ENCODE measurements at places on chromosomes 16 and 17.
A peak's percentile ranks its signal among the peaks of the same experiment; 100 is the strongest.

GRCh38 chr16:47895146-47895545 is 260.6 kb downstream of the ABCC12 start:
- DNase-seq, result no peak

DNA sequence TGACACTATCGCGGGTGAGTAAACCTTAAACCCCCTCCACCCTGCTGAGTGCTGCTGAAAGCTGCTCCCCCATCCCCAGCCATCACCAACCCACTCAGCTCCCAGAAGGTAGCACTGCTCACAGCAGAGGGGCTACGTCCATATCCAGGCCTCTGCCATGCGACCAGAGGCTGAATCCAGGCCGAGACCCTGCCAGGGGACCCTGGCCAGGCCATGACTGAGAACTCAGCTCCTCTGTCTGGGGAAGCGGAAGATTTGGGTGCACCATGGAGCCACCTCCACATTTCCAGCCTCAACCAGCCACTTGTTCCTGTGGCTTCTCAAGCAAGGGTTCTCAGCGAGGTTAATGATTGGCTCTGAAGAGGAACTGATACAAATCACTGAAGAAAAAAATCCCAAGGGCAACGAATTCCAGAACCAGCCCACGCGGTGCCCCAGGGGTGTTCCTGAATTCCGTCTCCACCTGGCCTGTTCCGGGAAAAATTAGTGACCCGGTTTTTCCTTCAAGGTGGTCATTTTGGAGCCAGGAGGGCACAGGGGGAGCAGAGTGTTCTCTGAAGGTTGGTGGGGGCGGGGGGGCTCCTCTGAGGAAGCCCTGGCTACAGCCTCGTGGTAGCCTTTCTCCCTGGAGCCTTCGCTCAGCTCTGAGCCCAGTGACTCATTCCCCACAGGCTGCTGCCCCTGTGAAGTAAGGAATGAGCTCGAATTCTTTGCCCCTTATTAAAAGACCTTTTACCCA is 9.3 kb upstream of the SLC16A5 start:
- DNase-seq, result no peak

GRCh38 chr16:72473631-72474030 is 301.7 kb upstream of the PMFBP1 start:
- no peak for DNase-seq

DNA sequence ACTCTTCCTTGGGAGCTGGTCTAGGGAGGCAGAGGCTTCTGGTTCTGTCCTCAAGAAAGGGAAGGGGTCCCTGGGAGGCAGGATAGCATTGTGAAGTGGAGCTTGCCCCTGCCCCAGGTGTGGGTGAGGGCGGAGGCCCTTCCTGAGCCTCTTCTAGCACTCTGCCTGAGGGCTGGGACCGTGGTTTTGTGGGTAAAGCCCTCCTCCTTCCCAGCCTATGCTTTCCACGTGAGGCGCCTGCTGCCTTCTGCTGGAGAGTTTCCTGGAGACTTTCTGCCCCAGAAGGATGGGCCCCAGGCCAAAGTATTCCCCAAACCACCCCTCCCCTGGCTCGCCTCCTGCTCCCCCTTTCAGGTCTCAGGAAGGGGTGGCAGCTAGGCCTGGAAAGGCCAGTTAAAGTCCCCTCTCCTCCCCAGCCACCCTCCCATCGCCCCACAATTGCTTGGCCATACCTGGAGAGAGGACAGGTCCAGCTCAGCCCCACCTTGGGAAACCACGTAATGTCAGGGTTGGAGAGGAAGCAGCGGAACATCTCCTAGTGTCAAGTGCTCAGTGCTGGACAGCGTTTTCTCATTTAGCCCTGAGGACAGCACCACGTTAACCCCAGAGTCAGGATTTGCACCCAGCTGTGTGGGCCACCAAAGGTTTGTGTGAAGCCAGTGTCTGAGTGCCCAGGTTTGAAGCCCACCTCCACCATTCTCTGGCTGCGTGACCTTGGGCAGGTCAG is 5.6 kb downstream of the SBK1 start:
- DNase-seq, result no peak

GRCh38 chr16:56643080-56643778 is 4.8 kb downstream of the MT1A start:
- DNase-seq, result no peak

DNA sequence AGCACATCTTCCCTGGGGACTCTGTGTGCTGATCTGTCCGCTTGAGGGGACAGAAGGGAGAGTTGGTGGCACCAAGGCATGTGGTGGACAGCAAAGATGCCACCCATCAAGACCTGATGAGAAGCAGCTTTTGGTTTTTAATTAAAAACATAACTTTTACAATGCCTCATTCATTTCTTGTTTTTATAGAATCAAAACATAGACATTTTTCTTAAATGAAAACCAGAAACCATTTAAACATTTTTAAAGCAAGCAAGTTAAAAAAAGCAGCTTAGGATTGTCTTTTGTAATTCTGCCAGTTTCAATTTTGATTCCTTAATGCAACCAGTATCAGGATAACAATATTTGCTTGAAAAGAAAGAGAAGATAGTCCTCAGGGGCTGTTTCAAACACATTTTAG is 123.7 kb upstream of the AXIN2 start:
- no peak for DNase-seq

GRCh38 chr17:28901866-28902818 is 737 bp downstream of the DHRS13 start:
- no peak for DNase-seq

- DNase-seq, result peak; percentile 24
These were observed 8.8 kb upstream of the CEP112 start for GRCh38 chr17:66200685-66201092.

DNA sequence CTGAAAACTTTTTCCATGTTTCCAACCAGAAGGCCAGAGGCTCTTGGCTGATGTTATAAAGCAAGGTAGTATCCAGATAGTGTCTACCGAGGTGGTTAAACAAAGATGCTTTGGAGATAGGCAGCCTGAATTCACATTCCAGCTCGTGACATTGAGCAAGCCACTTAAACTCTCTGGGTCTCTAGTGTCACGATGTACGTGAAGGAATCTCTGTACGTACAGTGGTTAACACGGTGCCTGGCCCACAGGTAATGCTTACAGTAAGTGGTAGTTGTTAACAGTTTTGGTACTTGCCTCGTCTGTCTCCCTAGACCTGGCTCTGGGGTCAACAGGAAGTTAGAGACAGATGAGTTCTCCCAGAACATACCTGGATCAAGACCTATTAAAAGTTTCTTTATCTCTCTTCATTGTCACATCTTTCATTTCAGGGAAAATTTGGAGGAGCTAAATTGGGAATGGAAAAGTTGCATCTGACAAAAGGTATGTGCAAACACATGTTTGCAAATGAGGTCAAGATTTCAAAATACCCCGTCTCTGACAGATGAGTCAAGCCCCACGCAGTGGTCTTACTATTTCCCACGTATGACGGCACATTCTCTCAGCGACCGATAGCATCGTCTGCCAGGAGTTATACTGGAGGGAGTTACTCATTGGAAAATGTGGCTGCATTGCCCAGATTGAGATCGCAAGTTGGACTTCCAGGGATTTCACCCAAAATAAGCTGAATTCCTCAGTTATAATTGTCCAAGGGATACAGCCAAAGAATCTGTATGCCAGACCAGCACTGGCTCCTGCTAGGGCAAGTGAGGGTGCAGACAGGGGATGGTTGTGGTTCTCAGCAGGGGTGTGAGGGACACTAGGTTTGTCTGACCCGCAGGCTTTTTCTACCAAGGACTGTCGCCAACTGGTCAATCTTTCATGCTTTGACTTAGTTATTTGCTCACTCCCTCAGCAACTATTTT is 18.9 kb upstream of the MYH10 start:
- no peak for DNase-seq

DNA sequence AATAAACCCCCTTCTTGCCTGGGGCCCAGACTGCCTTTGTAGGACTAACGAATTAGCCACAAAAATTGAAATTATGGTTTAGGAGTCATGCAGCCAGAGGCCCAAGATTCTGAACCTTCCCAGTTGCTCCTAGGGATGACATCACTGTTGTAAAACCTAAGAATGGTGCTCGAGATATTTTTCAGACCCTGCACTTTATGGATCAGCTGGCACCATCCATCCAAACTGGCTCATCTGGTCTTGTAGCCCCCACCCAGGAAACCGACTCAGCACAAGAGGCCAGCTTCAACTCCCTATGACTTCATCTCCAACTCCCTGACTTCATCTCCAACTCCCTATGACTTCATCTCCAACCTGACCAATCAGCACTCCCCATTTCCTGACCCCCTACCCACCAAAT is 10.9 kb upstream of the EVPL start:
- DNase-seq, result no peak

GRCh38 chr17:20189302-20189701 is 180.1 kb downstream of the SPECC1 start:
- no peak for DNase-seq

DNA sequence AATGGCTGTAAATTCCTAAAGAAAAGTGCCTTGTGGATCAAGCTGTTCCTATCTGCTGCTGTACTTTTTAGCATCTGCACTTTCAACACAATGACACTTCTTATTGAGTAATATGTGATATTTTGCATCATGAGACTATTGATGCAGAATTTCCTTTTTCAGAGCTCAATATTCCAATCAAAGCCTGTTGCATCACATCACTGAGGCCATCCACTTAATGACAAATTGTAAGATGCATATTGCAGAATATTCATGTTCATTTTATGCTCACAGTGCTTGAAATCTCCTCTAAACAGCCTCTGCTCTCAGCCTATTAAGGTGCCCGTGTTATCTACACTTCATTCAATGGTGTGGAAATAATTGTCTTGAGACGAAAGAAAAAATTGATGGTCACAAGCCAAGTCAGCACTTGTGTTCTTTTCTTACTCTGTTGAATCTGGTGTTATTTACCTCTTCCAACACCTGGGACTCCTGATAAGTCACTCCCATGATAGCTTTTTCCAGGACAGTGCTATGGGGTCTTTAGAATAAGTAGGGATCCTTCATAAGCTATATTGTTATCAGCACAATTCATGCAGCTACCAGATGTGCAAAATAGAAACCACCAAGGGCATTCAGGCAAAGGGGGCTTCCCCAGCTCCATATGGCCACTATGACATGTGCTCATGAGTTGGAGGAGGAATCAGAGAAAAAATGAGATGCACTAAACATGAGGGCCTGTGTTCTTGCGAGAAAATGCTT is 9.3 kb upstream of the SKAP1 start:
- no peak for DNase-seq

GRCh38 chr17:50934161-50934560 is 68.0 kb upstream of the TOB1 start:
- no peak for DNase-seq

DNA sequence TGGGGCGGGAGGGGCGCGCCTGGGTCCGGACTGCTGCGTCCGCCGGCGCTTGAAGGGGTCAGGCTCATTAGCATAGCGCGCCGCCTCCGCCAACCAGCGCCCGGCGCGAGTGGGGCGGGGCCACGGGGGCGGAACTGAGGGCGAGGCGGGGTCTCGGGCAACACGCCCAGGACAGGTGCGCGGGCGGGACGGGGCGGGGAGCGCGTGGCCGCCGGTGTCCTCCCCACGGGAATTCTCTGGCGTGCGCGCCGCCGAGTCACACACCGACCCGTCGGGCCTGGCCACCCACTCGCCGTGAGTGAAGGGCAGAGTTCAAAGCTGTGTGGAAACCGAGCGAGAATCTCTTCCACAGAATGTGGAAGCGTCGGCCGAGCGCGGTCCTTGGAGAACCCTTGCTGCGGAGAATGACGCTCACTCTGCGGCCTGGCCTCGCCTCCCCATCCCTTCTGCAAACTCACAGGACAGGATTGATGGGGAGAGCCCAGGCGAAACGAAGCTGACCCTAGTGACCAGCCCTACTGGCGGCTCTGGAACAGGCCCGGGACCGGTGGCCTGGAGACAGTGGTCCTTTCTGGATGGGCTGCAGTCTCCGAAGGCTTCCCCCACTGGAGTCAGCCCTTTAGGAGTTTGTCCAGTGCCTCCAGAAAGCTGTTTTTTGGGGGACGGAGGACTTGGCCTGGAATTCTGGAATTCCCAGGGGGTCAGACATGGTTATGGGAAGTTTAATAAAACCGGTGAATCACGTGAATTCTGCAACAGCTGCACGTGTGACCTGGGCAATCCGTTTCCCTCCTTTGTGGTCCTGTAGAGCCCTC is at the start of gene SNAI3:
Gene SNAI3, minus strand, starts transcription at position 69 of the 815 bp plus-strand sequence. CDS start 101 bp downstream, outside the sequence.
- DNase-seq, result no peak

- no peak for DNase-seq
These were observed 467.2 kb downstream of the CDH8 start for GRCh38 chr16:61569028-61569427.

- no peak for DNase-seq
These were observed 27.0 kb downstream of the IRX6 start for GRCh38 chr16:55350984-55351383.

GRCh38 chr17:74344658-74345057 is 17.0 kb downstream of the BTBD17 start:
- no peak for DNase-seq

DNA sequence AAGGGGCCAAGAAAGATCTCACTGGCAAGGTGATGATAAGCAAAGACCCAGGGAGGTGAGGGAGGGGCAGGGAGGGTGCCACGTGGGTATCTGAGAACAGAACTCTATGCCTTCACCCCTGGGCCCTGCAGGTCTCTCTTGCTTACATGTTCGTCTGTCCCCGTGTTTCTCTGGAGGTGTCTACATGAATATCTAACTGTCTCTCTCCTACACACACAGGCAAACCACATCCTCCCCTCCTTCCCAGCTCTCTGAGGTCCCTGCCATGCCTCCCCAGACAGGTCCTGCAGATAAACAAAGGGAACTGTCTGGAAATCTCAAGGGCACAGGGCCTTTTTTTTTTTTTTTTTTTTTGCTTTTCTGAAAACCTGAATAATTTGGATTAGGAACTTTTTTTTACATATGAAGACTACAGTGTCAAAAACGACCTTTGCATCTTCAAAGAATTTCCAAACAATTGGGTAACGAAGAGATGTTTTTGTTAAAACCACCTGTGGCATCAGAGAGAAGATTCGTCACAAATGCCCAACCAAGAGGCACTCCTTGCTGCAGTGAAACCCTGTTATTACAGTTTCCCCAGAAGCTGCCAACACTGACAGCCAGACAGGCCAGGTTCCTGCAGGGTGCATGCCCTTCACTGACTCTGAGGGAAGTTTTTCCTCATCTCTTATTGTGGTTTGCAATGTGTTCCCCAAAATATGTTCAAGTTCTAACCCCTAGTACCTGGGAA is 17.8 kb downstream of the PLLP start:
- no peak for DNase-seq

DNA sequence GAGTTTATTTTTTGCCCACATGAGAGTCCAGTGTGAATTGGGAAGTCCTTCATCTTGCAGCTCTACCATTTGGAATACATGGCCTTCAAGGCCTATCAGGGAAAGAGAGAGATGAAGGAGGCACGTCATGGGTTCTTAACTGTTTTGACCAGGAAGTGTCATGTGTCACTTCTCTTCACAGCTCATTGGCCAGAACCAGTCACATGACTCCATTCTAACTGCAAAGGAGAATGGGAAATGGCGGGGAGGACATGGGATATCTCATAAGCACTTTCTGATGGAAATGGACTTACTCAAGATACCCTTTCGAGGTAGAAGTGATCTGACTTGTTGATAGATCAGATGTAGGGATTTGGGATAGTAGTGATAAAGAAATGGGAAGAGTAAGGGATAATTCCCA is 57.9 kb upstream of the CES5A start:
- DNase-seq, result no peak

DNA sequence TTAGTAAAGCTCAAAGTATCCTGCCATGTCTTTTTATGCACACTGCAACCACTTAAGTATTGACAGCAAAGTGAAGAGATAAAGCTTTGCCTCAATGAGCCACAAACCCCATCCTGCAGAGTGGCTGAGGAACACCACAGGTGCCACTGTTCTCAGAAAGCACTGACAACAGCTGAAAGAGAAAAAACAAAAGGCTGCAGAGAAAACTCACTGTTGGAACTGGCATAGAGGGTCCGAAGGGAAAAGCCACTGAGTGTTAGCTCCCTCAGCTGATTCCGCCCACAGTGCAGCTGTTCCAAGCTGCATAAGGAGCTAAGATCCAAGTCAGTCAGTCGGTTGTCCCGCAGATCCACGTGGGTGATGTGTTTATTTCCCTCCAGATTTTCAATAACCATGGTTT is 48.3 kb downstream of the PHLPP2 start:
- no peak for DNase-seq

Data from smooth muscle cell of the brain vasculature (primary cell).